ENCODE measurements at places on chromosomes 5 and 9. TPM values are rescaled to one million over a fixed set of nuclear protein-coding genes. Genes with fewer than 3 reads are reported as not detected.

CLIC3 gene
- polyA plus RNA-seq = 0.81 TPM

PCDHB12 gene
- 0.46 TPM for polyA plus RNA-seq

SLC46A2 gene
- polyA plus RNA-seq = 0.03 TPM

GCNT1 gene
- 170 TPM for polyA plus RNA-seq

SAPCD2 gene
- polyA plus RNA-seq = 12.8 TPM

Measured in small intestine (tissue), 16 donors.